ENCODE measurements at places on chromosomes 4 and X.

- no peak for DNase-seq
Measured at GRCh38 chr4:12562021-12562420, 922.1 kb downstream of the RAB28 start.

GRCh38 chr4:6267573-6267972 is 2.1 kb upstream of the WFS1 start:
- DNase-seq = peak; percentile 45

DNA sequence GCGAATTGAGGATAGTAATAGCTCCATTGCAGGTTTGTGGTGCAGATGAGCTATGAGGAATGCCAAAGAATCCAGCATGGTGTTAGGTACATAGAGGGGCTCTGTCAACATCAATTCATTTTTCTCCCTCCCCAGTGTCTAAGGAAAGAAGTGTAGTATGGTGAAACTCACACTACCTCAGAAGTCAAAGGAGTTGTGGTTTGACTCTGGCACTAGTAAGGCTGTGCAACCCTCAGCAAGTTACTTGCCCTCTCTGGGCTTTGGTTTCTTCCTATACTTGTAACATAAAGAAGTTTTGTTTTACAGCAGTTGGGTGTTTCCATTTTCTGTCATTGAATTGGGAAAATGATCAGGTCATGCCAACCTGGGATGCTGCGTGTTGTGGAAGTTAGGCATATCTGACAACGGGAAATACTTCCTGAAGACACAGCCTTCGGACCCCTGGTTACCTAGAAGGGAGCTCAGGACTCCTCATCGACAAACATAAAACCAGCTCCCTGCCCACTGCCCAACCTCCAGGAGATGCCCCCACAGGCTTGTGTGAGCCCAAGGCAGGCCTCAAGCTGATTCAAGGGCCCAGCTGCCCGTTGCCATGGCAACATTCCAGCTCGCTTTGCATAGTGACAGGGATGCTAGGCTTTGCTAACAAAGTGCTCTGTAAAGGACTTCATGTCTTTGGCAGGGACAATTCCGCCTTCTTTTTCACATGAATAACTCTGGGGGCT is 71.4 kb downstream of the RTL5 start:
- no peak for DNase-seq

DNA sequence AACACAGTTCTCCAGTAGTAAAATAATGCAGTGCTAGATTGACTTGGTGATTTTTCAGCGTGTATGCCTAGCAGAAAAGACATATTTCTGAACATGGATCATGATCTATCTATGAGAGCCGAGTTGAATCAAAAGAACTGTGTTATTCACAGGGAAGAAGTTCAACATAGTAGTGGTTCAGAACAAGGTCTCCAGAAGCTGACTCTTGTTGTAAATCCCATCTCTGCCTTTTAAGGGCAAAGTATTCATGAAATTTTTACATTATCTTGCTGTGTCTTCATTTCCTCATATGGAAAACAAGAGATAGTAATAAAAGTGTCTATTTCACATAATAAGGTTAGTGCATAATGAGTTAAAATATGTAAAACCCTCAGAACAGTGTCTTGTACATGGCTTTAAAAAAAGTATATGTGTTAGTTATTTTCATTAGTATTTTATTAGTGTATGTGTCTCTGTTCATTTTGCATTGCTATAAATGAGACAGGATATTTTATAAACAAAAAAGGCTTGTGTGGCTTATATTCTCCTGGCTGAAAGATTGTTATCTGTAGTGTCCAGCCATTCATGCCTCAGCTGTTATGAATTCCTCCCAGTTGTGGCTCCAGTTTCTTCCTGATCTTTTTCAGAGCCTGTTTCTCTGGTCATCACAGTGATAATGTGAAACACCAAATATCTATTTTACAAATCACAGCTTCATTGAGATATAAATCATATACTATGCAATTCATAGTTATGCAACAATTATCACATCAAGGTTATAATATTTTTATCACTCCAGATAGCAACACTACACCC is 1351.2 kb downstream of the STIM2 start:
- no peak for DNase-seq
